ENCODE measurements at places on chromosomes 1 and 21.

- DNase-seq, result no peak
Observed at GRCh38 chr1:17207046-17207445, 2.1 kb downstream of the PADI1 start.

DNA sequence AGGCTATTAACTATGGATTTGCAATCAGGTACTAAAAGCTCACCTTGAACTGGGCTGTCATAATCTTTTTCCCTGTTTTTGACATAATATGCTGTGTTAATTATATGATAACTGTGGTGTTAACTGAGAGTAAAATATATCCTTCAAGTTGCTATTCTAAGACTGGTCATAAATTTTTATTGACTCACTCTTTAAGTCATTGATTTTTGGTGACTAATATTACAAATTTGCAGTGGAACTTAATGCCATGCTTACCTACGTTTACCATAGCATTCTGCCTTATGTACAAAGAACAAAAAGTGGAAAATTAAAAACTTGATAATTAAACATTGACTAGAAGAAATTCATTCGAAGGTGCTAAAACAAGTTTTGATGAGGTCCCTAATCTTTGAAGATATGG lies 872.4 kb downstream of the BRINP3 start:
- DNase-seq, result no peak

DNA sequence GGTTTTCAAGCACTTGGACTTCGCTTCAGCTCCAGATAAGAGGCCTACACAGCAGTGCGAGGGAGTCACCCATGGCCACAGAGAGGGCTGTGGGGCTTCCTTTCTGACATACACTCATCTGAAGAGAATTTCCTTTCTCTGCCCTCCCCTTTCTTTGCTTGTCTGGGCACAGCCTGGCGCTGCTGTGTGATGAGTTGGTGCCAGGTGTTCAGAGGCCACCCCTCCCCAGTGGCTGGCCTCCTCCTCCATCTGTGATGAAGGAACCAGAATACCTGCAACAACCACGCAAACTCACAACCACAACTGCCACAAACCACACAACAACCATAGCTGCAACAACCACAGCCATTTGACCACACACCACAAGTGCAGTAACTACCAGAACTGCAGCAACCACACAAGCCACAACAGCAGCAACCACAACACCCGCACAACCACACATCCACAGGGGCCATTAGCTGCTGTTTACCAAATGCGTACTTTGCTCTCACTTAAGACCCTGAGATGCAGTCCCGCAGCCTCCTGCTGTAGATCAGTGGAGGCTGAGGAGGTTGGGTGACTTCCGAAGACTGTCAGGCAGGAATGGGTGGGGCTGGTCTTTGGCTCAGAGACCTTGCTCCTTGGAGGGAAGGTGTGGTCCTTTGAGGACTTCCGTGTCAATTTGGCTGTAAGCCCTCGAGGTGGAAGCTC lies 71.1 kb downstream of the IER5 start:
- peak; percentile 40 for DNase-seq

DNA sequence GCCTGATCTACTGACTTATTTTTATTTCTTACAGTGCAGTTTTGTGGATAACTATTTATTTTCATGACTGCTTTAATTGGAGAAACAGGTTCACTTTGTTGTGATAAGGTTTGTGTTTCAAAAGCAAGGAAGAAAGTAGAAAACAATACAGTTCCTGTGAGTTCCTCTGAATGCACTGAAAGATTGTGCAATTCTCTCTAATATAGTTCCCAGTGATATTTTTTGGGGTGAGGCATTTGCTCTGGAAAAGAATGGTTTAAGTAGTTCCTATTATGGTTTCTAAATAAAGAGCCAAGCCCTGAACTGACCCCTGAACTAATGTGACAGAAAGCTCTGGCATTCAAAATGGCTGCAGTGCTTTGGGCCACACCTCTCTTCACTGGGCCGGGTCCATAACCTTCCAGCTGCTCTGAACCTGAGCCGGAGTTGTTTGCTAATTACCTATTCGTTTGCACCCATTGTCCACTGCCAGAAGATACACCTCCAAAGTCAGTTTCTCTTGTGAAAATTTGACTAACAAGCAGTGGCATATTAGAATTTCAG lies 56.6 kb upstream of the VTCN1 start:
- no peak for DNase-seq

GRCh38 chr1:119635811-119636390 lies 12.2 kb downstream of the ZNF697 start:
- no peak for DNase-seq

DNA sequence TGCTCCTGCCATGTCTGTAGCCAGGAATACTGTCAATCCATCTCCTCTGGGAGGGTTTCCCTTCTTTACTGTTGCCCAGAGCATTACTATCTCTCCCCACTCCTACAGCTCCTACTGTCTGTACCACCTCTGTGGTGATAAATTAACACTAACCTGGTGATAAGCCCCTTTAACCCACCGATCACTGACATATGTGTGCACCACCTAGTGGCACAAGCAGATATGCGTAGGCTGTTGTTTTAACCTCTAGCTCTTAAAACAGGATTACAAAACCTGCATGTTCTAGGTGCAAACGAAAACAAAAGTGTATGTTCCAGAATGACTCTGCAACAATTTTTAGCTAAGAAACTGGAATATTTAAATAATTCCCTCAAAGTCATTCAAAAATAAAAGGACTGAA lies 93.9 kb upstream of the BEND5 start:
- no peak for DNase-seq

- DNase-seq, result no peak
Observed at GRCh38 chr1:22651941-22652856, 837 bp upstream of the C1QB start.

DNA sequence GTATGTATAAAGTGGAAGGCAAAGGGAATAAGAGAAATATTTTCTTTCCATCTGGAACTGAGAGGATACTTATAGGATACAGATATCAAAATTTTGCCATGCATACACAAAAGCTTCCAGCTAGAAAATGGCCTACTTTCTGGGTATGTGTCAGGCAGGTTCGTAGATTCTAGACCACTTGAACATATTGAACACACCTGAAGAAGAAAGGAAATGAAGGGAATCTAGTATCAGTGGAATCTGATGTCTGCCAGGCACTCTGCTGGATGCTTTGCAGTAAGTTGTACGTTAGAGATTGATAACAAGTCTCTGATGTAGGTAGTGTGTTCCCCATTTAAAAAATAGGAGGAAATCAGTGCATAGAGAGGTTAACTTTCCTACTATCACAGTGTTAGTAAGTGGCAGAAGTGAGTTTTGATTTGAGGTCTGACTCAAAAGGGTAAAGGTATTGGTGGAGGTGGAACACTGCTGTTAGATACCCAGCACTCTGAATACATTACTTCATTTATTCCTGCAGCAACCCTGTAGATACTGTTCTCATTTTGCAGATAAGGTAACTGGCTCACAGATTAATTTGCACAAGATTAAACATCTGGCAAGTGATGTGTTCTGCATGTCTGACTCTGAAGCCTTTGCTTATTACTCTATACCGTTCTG lies 3.0 kb downstream of the CAMSAP2 start:
- no peak for DNase-seq

DNA sequence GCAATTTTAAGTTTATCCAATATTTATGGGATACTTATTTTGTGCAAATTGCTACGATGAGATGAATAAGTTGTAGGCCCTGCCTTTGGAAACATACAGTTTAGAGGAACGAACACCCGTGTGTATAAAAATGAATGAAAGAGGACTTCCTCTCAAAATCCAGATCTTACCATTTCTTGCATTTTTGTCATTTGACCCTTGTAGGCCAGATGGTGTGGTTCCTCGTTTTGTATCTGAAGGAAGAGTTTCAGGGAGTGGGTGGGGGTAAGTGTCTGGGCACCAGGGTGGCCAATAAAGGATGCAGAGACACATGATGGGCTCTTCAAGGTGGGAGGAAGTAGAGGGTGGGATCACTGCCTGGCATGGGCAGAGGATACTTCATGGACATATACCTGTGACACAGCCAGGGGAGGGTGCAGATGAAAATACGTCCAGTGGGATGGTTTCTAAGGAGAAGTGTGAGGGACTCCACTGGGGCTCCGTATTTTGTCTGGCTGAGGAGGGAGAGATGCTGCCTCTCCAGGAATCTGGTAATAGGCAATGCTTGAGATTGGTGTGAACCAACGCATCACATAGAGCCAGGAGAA lies 14.4 kb downstream of the MAPKAPK2 start:
- no peak for DNase-seq

DNA sequence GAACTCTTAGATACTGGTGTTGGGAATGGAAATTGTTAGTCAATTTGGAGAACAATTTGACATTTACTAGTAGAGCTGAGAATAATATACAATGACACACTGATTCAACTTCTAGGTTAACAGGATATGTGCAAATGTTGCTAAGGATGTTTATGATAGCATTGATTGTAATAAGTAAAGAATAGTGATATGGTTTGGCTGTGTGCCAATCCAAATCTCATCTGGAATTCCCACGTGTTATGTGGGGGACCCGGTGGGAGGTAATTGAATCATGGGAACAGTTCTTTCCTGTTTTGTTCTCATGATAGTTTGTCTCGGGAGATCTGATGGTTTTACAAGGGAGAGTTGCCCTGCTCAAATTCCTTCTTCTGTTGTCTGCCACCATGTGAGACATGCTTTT lies 302.4 kb upstream of the TMPRSS15 start:
- DNase-seq, result no peak

GRCh38 chr1:43062527-43063095 lies 103.9 kb upstream of the SLC2A1 start:
- DNase-seq, result no peak

DNA sequence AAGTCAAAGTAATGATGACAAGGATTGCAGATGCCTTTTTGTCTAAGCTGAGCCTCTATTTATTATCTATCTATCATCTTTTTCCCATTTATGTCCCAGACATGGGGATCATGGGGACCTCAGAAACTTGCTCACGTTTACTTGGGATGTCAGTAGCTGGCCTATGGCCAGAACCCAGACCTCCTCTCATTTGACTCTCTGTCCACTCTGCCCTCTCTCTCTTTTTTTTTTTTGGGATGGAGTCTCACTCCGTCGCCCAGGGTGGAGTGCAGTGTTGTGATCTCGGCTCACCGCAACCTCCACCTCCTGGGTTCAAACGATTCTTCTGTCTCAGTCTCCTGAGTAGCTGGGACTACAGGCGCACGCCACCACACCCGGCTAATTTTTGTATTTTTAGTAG lies 3.7 kb upstream of the ID3 start:
- no peak for DNase-seq

Data from naive thymus-derived CD8-positive, alpha-beta T cell (primary cell).